ENCODE measurements at places on chromosomes 3 and 15. TPM values are rescaled to one million over a fixed set of nuclear protein-coding genes. Genes with fewer than 3 reads are reported as not detected.

DNA sequence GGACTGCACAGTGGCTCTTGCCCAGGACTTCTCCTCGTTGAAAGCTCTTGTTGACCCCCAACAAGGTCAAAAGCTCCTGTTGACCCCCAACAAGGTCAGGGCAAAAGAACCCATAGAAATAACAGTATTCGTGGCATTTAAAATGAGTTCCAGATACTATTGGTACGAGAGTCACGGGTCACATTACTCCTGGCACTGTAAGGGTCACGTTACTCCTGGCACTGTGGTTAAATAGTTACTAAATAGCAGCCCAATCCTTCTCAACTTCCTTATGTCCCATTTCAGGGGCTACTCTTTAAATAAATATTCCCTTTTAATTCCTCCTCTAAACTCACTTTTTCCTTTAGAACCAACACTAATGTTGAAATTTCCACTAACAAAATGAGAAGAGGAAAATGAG lies 18.2 kb upstream of the ADCY5 start:
- H3K27me3 ChIP-seq: no peaks in the 10 kb centered on the region
- H3K4me3 ChIP-seq: no peak overlapping the region
- no peaks in the 10 kb centered on the region for H3K4me1 ChIP-seq
- no peak overlapping the region for H3K27ac ChIP-seq
- H3K36me3 ChIP-seq: no peaks in the 10 kb centered on the region
- no peak for DNase-seq

Gene PLAAT1
- not detected for polyA plus RNA-seq

Gene CCDC39
- polyA plus RNA-seq: not detected

Gene IL17RE
- 0.48 TPM for polyA plus RNA-seq

Gene CMSS1
- 7.3 TPM for polyA plus RNA-seq

GRCh38 chr15:96606617-96607016 lies 276.1 kb downstream of the NR2F2 start:
- no peak for DNase-seq
- H3K36me3 ChIP-seq: no peaks in the 10 kb centered on the region
- H3K27me3 ChIP-seq: no peaks in the 10 kb centered on the region
- no peak overlapping the region for H3K27ac ChIP-seq
- H3K4me3 ChIP-seq: no peak overlapping the region
- H3K4me1 ChIP-seq: no peaks in the 10 kb centered on the region

Gene EDEM1
- polyA plus RNA-seq: 130 TPM

DNA sequence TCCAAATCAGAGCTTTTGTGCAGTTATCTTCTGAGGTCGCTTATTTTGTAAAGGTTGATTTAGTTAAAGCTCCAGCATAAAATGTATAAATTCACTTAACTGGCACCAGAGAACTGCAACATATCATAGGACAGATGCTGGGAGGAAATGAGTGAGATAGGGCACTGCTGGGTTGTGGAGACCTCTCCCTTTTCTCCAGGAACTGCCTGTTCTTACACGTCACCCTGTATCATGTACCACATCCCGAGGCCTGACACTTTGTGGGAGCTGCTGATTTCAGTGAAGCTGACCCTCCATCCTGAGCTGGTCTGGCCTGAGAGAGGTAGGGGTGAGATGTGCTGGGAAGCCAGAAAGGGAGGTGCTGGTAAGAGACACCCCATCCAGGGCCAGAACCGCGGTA lies 213.8 kb upstream of the FEZF2 start:
- no peaks in the 10 kb centered on the region for H3K27me3 ChIP-seq
- no peak overlapping the region for H3K27ac ChIP-seq
- no peak for DNase-seq
- no peaks in the 10 kb centered on the region for H3K36me3 ChIP-seq
- no peaks in the 10 kb centered on the region for H3K4me1 ChIP-seq
